Endodermal cell (in vitro differentiated cells): ENCODE measurements at places on chromosomes 3 and 15. TPM values are rescaled to one million over a fixed set of nuclear protein-coding genes. Genes with fewer than 3 reads are reported as not detected.

ERICH6 gene
- not detected in 3 replicates for total RNA-seq

SKOR1 gene
- total RNA-seq: 0.14 and 0.37 TPM in 2 replicates

GRCh38 chr3:128584412-128585020 is 66.1 kb downstream of the RPN1 start:
- H3K27me3 ChIP-seq: no peaks in the 10 kb centered on the region
- DNase-seq: peak; percentile 95
- no peak overlapping the region for H3K27ac ChIP-seq
- no peak overlapping the region for H3K4me3 ChIP-seq
- no peaks in the 10 kb centered on the region for H3K36me3 ChIP-seq

GRCh38 chr3:99248913-99249312 is 347.4 kb upstream of the DCBLD2 start:
- H3K4me1 ChIP-seq: no peaks in the 10 kb centered on the region
- H3K27ac ChIP-seq: no peak overlapping the region
- DNase-seq: no peak
- no peaks in the 10 kb centered on the region for H3K36me3 ChIP-seq
- H3K27me3 ChIP-seq: no peaks in the 10 kb centered on the region

SLC28A2 gene
- 0.42 to 6.8 TPM (median 4.4 TPM) in 3 replicates for total RNA-seq

GRCh38 chr3:33439546-33440327 is 468 bp downstream of the UBP1 start:
- H3K27ac ChIP-seq: peak overlapping the region; percentile 85
- no peaks in the 10 kb centered on the region for H3K27me3 ChIP-seq
- DNase-seq: peak; percentile 79
- H3K4me1 ChIP-seq: no peaks in the 10 kb centered on the region
- H3K36me3 ChIP-seq: no peaks in the 10 kb centered on the region

DNA sequence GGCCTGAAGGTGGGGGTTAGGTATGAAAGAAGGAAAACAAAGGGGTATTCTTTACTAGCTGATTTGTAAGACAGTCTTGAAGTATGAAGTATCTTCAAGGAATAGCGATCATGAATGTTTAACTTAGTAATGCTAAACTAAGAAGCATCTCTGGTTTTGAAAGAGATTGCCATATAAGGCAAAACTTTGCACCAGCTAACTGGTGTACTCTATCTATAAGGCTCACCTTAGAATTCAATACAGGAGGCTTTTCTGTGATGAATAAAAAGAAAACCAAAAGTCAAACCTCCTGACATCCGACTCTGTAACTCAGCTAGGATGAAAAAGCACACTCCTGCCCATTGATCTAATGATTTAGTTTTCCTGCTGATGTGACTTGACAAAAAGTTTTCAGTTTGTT is 54.7 kb downstream of the FOXP1 start:
- no peaks in the 10 kb centered on the region for H3K4me1 ChIP-seq
- H3K4me3 ChIP-seq: no peak overlapping the region
- H3K36me3 ChIP-seq: no peaks in the 10 kb centered on the region
- no peak for DNase-seq

- H3K4me1 ChIP-seq: no peaks in the 10 kb centered on the region
- H3K36me3 ChIP-seq: no peaks in the 10 kb centered on the region
- H3K27ac ChIP-seq: no peak overlapping the region
These were observed 21.7 kb downstream of the GRIP2 start for GRCh38 chr3:14518432-14518802.

- H3K27ac ChIP-seq: no peak overlapping the region
- H3K27me3 ChIP-seq: no peaks in the 10 kb centered on the region
- no peak for DNase-seq
- no peak overlapping the region for H3K4me3 ChIP-seq
These were observed 68.1 kb downstream of the TM4SF4 start for GRCh38 chr3:149542375-149543312.

ARIH1 gene
- 176 and 183 TPM in 2 replicates for total RNA-seq

GRCh38 chr3:27661797-27662196 is 60.3 kb downstream of the EOMES start:
- H3K36me3 ChIP-seq: no peaks in the 10 kb centered on the region
- no peak overlapping the region for H3K4me3 ChIP-seq
- DNase-seq: no peak
- H3K27ac ChIP-seq: no peak overlapping the region
- no peaks in the 10 kb centered on the region for H3K27me3 ChIP-seq

- H3K4me3 ChIP-seq: no peak overlapping the region
- DNase-seq: no peak
- H3K36me3 ChIP-seq: peaks cover 66% of the 10 kb centered on the region
- H3K4me1 ChIP-seq: no peaks in the 10 kb centered on the region
These were observed 46.5 kb downstream of the CYFIP1 start for GRCh38 chr15:22933641-22934061.

- no peaks in the 10 kb centered on the region for H3K4me1 ChIP-seq
- H3K27me3 ChIP-seq: no peaks in the 10 kb centered on the region
- no peak for DNase-seq
- no peak overlapping the region for H3K4me3 ChIP-seq
- no peak overlapping the region for H3K27ac ChIP-seq
These were observed 301.0 kb upstream of the SLCO3A1 start for GRCh38 chr15:91552555-91552954.
